ENCODE measurements at places on chromosomes 6 and 20.

DNA sequence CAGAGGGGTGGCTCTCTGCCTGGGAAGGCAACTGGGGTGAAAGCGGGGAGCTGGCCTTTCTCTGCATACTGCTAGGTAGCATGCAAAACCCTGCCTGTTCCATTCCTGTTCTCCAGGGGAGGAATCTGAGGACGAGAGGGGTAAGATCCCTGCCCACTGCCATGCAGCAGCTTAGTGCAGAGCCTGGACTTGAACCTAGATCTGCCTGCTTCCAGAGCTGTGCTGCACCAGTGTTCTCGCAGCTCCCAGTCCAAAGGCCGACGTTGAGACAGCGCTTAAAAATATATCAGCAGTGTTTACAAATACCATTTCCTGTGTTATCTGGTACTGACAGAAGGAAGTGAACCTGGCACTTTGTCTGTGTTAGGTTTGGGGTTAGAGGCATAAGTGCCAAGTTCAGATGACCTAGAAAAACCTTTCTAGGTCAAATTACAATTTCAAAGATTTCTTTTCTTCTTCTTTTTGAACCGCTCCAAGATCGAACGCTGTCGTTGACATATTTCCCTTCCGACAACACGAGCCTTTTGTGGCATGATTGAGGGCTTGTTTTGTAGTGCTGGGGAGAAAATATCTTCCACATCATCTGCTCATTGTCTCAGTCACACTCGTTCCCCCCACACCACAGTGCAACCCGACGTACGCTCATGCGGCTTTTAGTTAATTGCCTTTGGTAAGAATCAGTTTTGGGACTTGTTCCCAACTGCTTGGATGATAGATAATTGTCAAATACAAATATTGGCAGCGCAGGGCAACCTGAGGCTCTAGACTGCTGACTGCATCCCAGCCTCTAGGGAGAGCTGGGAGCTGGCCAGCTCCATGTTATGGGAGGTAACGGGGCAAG is 44.6 kb downstream of the TOX2 start:
- no peak overlapping the region for H3K4me3 ChIP-seq
- no peak for DNase-seq
- H3K27me3 ChIP-seq, result no peaks in the 10 kb centered on the region
- no peak overlapping the region for H3K27ac ChIP-seq
- peaks cover 8% of the 10 kb centered on the region for H3K4me1 ChIP-seq

DNA sequence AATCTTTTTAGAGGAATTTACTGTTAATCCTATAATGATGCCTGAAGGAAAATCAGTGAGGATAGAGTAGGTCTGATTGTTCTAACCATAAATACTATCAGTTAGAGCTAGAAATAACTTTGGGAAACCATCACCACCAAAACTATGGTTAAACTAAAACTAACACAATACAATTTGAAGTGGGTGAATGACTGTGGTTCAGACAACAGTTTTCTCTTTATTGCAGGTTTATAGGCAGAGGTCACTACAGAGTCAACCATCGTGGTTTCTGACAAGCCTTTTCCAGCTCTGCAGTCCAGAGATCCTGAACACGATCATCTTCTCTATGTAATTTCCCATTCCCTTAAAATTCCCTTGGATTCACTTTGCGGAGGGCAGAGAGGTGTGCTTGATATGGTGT is 134.3 kb downstream of the IBTK start:
- DNase-seq, result no peak
- H3K4me1 ChIP-seq, result no peaks in the 10 kb centered on the region
- H3K27ac ChIP-seq, result no peak overlapping the region
- H3K27me3 ChIP-seq, result no peaks in the 10 kb centered on the region

DNA sequence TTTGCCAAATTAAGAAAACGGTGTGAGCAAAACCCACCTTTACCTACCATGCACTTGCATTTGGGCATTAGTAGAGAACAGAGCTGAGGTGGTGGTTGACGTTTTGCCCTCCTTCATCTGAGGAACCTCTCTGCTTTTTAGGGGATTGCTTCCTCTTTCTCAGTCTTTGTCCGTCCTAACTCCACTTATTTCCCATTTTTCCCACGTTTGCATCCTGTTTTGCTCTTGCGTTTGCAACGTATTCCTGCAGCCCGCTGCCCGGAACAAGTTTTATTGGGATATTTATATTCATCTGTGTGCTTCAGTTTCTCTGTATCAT is 374 bp upstream of the SERINC1 start:
- peak overlapping the region; percentile 64 for H3K4me3 ChIP-seq
- DNase-seq, result no peak
- peaks cover 41% of the 10 kb centered on the region for H3K4me1 ChIP-seq
- H3K27ac ChIP-seq, result peak overlapping the region; percentile 96
- H3K36me3 ChIP-seq, result no peaks in the 10 kb centered on the region

DNA sequence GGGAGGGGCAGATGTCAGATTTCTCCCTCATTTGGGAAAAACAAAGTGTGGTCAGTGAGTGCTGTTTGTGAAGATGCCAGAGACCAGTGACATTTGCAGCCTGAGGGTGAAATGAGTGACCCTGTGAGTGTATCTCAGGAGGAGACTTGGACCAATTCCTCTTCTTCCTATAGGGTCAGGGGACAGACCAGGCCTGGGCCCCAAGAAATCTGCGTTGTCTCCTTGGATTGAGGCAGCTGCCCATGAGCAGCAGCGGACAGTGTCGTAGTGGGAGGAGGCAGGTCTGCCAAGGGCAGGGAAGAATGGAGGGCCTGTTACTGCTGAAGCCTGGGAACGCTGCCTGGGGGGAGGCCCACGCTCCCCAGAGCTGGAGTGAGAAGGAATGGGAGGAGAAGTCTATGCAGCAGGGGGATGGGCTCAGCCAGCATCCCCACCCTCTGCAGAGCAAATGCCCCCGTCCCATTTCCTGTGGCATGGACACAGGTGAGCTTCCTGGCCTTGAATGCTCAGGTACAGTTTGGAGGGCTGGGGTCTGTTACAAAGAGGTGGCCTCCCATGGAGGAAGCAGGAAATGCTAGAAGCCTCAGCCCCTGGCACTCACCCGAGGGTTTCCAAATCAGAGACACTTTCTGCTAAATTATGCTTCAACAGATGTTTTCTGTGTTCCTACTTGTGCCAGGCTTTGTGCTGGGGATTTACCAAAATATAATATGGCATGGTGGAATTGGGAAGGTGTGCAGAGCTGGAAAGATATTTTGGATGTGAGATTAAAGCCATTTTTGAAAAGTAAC is 29.8 kb downstream of the DAAM2 start:
- no peaks in the 10 kb centered on the region for H3K36me3 ChIP-seq
- H3K27ac ChIP-seq, result peak overlapping the region; percentile 80
- H3K4me3 ChIP-seq, result peak overlapping the region; percentile 0
- H3K27me3 ChIP-seq, result no peaks in the 10 kb centered on the region
